Femur (tissue), 1 donor: ENCODE measurements at places on chromosomes 12 and 14.

- DNase-seq = no peak
These were observed 545.2 kb upstream of the MGAT4C start for GRCh38 chr12:86801439-86801838.

DNA sequence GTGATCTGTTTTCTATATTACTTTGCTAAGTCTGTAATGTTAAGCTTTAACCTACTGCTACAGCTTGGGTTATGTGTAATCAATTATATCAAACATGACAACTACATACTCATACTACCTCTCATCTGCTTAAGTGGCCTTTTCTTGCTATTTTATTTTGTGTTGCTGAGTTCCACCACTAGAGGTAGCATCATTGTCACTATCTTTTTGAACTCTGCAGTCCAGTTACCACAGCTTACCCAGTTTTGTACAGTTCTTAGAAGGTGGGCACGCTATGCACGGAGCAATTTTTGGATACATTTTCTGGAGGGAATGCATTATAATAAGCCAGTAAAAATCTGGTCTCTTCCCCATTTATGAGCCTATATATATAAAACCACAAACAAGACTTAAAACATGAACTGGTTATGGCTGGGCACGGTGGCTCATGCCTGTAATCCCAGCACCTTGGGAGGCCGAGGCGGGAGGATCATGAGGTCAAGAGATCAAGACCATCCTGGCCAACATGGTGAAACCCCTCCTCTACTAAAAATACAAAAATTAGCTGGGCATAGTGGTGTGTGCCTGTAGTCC is 48.5 kb downstream of the SAV1 start:
- no peak for DNase-seq

DNA sequence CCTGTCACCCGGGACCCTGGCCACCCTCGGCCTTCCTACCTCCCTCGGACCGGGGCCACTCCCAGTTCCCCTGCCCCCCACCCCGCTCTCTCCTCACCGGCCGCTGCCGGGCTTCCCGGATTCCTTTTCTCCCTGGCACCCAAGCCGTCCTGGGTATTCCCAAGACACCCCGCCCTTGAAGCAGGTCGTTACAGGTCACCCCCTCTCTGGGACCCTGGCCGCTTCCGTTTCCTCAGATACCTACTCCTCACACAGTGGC is 493 bp downstream of the NUMB start:
- no peak for DNase-seq

DNA sequence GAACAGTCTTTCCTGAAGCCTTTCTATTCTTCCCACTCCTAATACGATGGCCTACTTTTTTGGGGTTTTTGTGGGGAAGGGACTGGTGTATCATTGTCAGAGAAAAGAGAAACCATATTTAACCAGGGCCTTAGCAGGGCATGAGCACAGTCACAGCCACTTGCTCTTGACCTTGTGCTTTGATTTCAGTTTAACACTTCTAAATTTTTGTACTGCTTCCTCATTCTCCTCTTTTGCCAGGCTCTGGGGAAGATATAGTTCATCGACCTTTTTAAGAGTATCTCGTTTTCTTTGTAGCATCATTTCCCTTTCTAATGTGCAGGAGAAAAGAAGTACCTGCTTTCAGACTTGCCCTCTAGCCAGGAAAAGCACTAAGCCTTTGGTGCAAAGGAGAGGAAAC is 2.2 kb downstream of the ZBTB1 start:
- no peak for DNase-seq

DNA sequence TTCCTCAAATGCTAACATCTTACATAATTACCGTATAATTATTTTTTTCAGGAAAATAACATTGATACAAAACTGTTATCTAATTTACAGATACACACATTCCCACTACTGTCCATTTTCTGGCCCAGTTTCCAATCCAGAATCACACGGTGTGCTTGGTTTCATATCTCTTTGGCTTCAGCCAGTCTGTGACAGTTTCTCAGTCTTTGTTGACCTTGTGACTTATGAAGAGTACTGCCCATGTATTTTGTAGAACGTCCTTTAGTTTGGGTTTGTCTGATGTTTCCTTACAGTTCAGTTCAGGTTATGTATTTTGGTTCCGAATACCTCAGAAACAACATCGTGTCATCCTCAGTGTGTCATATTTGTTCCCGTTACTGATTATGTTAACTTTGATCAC is 16.2 kb downstream of the RXYLT1 start:
- no peak for DNase-seq
